ENCODE measurements at places on chromosomes 4 and X.
A peak's percentile ranks its signal among the peaks of the same experiment; 100 is the strongest.

DNA sequence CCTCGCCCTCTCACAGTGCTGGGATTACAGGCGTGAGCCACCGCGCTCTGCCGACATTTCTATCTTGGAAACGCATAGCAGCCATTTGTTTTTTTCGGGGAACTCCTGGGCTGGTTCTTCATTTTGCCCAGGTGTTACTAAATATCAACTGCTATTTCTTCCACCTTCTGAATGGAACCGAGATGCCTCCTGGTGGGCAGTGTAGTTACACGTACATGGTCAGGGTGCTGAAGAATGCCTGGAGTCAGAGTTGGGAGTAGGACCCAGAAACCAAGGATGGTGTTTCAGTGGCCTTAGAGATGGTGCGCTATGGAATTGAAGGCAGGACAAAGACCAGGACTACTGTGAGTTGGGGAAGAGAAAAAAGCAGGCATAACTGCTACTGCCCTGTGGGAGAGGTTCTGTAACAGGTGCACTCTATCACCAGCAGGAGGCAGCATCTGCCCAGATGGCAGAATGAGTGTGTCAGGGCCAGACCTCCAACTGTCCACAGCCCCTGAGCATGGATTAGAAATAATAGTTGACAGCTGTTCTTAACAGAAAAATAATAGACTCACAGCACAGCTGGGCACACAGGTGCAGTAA, 81.7 kb downstream of the ZC4H2 start:
- no peak for DNase-seq

DNA sequence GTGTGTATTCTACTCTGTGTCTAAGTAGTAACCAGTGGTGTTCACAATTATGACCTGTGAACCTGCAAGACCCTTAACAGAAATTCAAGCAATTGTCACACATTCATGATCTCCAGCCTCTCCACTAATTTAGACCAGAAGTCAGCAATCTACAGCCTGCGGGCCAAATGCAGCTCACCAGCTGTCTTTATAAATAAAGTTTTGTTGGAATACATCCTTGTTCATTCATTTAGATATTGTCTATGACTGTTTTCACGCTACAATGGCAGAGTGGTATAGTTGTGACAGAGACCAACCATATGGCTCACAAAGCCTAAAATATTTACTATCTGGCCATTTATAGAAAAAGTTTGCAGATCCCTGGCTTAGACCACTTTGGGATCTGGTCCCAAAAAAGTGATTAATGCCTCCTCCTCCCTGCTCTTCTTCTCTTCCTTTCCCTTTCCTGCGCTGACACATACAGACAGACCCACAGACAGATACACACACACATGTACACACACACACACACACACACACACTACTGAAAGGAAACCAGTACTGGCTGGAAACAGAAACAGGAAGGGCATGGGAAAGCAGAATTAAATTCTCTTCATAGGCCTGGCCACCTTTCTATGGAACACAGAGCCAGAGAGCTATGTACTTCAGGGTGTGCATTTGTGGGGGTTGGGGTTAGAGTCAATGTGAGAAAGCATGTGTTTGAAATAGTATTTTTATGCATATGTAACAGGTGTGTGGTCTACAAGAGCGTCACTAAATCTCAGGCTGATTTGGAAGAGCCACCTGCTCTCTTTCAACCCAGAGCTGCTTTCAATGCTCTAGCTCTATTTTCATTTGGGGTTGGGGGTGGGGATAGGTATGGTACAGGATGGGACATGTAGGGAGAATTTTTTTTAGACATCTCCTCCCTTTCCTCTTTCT, 49.7 kb upstream of the TMEM164 start:
- DNase-seq, result peak; percentile 5

GRCh38 chr4:166823126-166823525, 411.2 kb downstream of the SPOCK3 start:
- no peak for DNase-seq

- DNase-seq, result no peak
Observed at GRCh38 chr4:56940971-56941370, 33.3 kb downstream of the REST start.

DNA sequence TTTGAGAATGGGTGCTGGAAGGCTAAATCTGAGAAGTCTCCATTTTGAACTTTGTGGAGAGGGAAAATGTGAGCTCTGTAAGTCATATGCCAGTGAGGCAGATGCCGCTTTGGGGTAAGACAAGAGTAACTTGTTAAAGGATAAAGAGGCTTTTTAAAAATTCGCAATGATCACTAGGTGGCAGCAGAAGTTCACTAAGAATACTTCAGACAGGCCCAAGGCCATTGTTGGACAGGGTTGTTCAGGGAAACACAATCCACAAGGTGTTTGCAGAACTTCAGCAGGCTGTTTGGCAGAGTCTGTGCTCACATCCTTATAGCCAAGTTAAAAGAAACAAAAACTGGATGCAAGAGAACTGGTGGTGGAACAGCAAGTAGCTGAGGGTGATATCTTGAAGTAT, 13.7 kb upstream of the PIGA start:
- peak; percentile 37 for DNase-seq

DNA sequence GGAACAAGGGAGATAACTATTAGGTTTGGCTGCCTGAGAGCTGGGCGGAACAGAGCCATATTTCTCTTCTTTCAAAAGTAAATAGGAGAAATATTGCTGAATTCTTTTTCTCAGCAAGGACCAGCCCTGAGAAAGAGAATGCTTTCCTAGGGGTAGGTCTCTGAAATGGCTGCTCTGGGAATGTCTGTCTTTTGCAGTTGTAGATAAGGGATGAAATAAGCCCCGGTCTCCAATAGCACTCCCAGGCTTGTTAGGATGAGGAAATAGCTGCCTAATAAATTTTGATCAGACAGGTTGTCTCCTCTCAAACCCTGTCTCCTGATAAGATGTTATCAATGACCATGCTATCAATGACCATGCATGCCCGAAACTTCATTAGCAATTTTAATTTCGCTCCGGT, 207.8 kb upstream of the KIT start:
- no peak for DNase-seq

DNA sequence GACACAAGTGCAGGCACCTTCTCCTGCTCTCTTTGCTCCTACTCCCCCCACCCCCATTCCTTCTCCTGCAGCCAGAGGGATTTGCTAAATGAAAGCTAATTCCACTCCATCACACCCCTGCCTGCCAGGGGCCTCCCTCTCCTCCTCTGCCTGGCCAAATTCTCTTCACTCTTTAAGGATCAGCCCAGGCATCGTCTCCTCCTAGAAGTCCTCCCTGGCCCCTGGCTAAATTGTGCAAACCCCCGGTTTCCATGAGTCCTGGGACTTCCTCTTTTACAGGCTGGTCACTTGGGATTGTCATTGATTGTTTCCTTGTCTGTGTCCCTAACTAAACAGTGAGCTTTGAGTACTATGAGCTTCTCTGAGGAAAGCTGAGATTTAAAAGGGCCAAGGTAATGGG, 8.7 kb upstream of the ABLIM2 start:
- DNase-seq, result no peak

DNA sequence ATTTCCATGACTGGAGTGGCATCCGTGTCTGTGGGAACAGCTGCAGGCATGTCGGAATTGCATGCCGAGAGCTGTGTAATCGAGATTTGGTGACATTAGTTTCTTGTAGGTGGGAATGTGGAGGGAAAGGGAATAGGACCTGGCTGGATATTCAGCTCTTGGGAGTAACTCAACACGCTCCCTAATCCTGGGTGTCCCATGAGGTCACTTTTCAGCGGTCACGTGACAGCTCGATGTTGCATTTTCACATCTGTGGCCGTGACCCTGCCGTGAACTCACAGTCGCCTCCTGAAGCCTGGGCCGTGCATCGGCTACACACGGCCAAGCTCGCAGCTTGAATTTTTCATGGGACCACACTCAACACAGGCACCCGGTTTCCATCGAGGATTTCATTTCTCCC, 25.8 kb upstream of the PSAPL1 start:
- no peak for DNase-seq

- no peak for DNase-seq
Observed at GRCh38 chr4:38071801-38072431, 111.7 kb downstream of the PTTG2 start.

DNA sequence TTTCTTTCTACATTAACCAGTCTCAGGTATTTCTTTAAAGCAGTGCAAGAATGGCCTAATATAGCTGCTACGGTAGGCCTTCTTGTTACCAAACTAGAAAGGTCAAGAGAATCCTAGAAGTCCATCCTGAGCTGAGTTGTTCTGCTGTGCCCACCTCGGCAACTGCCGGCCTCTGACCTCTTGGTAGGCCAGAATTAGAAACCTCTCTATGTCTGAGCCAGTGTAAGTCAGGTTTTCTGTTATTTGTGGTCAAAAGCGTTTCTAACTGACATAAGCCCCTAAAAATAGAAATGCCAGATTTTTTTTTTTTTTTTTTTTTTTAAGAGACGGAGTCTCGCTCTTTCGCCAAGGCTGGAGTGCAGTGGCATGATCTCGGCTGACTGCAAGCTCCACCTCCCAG, 43.1 kb downstream of the SOWAHB start:
- DNase-seq, result no peak

DNA sequence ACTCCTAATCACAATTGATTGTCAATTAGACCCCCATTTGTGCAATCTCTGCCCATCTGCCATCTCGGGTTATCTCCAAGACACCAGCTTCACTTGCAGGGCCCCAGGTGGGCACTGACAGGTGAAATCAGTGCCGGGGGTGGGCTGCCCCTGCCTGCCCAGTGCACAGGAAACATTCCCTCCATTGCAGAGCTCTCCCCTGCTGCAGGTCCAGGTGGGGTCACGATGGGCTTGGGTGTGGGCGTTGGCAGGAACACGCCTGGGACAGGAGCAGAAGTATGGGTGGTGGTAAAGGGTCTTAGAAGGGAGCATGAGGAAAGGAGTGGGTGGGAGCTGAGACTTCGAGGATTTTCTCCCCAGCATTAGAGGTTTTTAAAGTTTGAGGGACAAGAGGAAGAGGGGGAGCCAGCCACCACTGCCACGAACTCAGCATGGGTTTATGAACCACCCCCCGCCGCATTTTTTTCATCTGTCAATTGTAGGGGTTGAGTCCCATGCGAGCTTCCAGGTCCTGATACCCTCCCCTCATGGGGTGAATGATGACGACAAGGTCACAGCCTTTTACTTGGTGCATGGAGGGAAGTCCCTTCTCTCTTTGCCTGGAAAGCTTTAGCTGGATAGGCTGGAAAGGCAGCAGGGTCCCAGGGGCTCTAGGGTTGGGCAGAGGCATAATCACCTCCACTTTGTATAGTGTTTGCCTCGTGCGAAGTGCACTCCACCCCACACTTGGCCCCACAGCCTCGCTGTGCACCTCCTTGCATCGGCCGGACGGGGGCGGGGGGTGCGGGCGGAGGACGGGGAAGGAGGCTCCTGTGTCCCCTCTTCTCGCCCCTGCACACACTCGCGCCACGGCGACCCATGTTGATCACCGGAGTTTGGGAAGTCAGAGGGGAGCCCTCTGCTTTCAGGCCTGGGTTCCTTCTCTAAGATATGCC, 3.5 kb upstream of the NKX1-1 start:
- no peak for DNase-seq

- DNase-seq, result no peak
Observed at GRCh38 chrX:71250841-71251240, 3.1 kb downstream of the ZMYM3 start.

DNA sequence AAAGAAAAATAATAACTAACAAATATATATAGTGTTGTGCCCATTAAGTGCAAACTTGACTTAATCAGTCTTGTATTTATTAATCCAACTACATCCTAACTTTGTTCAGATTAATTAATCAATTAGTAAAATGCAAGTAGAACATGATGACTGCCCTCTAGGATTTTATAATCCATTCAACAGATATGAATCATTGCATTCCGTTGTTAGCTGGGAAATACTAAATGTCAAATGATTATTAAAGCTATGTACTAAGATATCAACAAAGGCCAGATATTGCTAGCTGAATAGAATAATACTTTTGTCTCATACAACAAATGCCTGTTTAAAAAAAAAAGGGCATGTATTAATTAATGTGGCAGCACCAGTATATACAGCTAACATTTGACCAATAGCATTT, 1366.3 kb downstream of the STIM2 start:
- DNase-seq, result no peak

DNA sequence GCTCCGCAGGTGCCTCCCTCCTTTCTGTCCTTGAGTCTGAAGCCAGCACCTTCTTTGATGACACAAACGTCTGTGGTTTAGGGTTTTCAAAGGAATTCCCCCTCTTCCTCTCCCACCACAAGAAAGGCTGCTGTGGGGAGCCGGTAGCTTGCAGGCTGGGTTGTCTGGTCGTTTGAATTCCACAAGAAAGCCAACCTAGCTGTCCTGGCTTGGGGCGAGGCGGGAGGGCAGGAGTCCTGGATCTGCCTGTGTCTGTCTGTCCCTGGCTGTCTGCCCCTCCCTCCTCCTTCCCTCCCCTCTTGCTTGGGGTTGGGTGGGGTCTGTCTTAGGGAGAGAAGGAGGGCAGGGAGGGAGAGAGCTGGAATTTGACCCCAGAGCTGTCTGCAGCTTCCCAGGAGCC, 56.3 kb downstream of the SHROOM2 start:
- DNase-seq, result no peak

DNA sequence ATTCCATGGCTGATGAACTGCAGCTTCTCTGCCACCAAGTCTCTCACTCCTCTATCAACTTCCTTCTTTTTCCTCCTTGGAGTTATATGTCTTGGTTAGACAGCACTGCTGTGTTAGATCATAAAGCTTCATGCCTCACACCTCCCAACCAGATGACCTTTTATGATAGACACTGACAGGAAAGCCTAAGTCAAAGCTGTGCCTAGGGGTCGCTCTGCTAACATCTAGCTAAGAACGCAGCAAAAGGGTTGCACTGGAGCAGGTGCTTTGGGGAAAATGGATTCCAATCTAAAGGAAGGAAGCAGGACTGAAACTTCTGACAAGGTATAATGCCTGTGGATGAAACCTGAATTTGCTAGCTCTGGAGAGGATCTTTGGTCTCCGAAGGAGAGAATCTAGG, 509.7 kb downstream of the SMARCA1 start:
- DNase-seq, result no peak

GRCh38 chr4:26217961-26218676, 102.7 kb upstream of the RBPJ start:
- no peak for DNase-seq

DNA sequence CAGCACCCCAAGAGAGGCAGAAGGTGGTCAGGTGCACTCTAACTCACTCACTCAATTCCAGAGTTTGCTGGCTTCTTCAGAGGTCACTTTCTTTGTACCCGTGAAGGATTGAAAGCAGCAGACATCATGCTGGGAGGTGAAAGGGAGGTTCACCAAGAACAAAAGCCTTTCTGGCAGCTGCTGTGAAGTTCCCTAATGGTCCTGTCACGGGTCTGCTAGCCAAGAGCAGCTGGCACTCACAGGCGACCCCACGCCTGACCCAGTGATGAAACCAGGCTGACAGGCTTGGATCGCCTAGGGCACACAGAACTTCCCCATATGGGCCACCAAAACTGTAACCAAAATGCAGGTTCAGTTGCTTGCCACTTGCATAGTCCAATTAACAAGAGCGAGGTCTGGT, 11.8 kb downstream of the NUDT11 start:
- DNase-seq, result no peak

DNA sequence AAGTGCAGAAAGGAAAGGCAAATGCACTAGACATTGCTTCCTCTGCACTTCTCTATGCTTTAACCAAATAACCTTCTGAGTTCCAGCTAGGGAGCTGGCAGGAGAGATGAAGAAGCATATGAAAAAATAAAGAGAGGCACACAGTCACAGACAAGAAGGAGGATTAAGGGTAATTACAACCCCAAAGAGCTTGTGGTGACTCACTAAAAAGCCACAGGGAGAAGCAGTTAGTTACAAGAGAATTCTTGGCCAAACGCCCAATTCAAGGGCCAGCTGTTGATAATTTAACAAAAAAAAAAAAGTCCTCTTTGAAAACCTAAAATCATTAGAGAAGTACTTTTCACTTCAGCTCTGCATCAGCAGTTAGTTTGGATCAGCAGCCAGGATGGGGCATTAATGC, 478.0 kb downstream of the KCNIP4 start:
- peak; percentile 0 for DNase-seq

GRCh38 chr4:87856816-87857215, 24.0 kb downstream of the MEPE start:
- no peak for DNase-seq

Measured in NCI-H2107 (cell line).